Esophagus squamous epithelium (tissue), 5 donors: ENCODE measurements at places on chromosomes 7 and 10.

- DNase-seq: no peak
Observed at GRCh38 chr7:42914421-42915045, 2.7 kb upstream of the C7orf25 start.

GRCh38 chr7:128069373-128070364 lies 38.4 kb upstream of the LRRC4 start:
- DNase-seq: no peak

- DNase-seq: no peak
Observed at GRCh38 chr10:96967847-96968246, 135.7 kb downstream of the LCOR start.

GRCh38 chr10:83723080-83723479 lies 416.2 kb upstream of the GHITM start:
- DNase-seq: no peak

DNA sequence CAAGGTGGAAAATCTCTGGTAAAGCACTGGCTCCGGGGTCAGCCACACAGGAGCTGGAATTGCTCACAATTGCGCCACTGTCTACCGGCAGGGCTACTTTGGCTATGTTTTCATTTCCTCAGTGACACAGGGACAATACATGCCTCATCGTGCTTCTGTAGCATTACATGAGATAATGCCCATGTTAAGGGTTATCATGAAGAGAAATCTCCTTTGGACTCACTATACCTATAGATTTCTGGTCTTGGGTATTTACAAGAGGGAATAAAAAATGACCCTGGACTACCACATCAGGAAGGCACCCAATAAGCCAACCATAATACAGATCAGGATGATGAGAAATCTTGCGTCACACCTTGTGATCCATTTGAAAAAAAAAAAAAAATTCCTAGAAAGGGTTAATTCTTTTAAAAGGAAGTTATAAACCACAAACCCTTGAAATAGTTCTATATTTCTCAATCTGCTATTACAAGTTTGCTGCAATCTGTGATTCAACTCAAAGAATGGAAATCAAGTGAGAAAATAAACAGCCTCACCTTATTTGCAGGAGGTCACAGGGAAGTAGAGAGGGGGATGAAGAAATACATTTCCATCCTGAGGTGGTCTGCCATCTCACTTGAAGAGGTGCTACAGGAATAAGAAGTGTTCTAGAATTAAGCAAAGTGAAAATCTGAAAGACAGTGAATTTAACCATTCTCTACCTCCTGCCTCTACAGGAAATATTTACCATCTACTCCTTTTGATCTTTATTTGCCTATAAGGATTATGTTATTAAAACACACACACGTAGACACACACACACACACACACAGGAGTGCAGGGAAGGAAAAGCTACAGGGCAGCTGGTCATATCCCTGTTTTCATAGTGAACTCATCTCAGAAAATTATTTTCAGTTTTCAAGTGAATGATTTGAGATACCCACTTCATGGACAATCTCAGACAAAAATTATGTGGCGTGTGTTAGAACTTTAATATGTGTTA lies 231.3 kb upstream of the CELF2 start:
- DNase-seq: no peak

DNA sequence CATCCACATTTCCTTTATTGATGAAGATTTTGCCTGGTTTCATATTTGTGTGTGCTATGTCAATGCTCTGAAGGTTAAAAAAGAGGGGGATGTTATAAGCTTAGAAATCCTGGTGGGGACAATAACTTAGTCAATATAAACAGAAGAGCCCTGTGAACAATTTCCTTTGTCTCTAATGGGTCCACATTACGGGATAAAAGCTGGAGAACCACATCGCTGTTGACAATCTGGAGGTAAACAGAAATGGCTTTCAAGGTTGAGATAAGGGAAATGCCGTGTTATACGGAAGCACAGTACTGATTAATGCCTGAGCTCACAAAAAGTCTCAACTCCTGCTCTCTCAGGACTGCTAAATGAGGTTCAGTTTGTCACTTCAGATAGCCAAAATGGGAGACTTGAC lies 16.8 kb downstream of the ASAH2 start:
- DNase-seq: no peak

DNA sequence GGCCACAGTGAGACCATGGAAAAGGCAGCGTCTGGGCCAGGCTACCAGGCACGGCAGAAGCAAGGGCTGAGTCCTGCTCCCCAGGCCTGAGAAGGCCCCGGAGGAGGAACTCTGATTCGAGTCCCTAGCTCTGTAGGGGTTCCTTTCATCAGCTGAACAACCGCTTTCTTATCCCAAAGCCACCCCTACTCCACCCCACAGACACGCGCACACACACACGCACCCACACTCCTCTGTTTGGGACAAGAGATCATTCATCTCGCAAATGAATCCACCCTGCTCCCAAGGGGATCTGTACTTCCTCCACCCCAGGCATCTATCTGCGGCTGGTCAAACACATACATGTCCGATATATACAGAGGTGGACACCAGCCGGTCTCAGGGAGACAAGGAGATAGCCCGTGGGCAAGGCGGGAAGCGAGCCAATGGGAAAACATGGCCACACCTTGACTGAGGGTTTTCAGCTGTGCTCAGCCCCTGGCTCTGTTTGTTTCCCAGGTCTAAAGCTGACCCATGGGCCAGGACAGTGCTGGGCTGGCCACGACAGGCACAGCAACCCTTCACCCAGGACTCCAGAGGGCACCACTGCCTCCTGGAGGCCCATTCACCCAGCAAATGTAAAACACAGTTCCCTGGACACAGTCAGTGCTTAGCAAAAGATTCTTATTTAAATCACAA lies 7.3 kb downstream of the ZCCHC24 start:
- DNase-seq: no peak

- DNase-seq: no peak
Observed at GRCh38 chr7:155795401-155795800, 16.9 kb downstream of the SHH start.

- DNase-seq: no peak
Observed at GRCh38 chr7:158730383-158731346, 26.1 kb upstream of the NCAPG2 start.

DNA sequence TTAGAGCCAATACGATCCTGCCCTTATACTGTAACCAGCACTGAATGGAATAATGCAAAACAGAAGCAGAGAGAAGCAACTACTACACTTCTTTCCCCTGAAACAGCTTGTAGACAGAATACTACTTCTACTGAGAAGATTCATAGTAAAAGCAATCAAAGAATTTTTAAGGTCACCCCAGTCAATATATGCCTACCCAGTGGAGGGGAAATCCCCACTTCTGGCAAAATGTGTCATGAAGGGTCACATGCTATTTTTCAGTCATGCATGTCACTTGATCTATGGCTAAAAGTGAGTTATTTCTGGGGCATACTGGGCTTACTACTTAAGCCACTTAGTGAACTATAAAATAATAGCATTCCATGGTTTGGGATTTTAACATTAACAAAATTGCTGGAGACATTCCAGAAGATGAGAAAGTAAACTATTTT lies 25.6 kb downstream of the IRF5 start:
- DNase-seq: no peak

- DNase-seq: no peak
Observed at GRCh38 chr10:86871563-86872183, 85.7 kb downstream of the MMRN2 start.

- no peak for DNase-seq
Observed at GRCh38 chr10:71014021-71014805, 125.8 kb upstream of the PCBD1 start.

DNA sequence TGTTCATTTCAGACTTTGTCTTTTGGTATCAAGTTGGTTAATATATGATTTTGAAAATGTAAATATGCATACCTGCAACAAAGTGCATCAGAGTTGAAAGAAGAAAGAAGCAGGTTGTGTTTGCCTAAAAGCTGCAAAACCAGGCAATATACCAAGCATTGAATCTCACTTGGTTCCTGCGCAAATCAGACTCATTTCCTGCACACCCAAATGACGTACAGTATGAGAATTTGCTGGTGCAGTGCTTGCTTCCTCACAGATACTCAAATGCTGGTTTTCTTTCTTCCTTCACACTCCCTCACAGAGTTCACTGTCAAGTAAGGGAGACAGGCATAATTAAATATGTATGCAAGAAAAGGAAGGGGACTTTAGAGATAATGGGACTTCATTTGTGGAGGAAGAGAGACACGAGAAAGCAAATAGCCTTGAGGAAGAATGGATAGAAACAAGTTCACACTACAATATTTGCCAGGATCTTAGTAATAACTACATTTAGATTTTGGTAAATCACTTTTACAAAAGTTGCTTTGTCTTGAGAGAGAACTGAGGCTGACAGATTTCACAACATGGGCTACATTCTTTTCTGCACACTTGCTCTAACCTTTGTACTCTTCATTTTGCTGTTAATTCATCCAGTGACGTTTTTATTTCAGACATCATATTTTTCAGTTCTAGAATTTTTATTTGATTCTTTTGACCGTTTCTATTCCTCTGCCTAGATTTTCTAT lies 56.9 kb upstream of the AOAH start:
- no peak for DNase-seq

DNA sequence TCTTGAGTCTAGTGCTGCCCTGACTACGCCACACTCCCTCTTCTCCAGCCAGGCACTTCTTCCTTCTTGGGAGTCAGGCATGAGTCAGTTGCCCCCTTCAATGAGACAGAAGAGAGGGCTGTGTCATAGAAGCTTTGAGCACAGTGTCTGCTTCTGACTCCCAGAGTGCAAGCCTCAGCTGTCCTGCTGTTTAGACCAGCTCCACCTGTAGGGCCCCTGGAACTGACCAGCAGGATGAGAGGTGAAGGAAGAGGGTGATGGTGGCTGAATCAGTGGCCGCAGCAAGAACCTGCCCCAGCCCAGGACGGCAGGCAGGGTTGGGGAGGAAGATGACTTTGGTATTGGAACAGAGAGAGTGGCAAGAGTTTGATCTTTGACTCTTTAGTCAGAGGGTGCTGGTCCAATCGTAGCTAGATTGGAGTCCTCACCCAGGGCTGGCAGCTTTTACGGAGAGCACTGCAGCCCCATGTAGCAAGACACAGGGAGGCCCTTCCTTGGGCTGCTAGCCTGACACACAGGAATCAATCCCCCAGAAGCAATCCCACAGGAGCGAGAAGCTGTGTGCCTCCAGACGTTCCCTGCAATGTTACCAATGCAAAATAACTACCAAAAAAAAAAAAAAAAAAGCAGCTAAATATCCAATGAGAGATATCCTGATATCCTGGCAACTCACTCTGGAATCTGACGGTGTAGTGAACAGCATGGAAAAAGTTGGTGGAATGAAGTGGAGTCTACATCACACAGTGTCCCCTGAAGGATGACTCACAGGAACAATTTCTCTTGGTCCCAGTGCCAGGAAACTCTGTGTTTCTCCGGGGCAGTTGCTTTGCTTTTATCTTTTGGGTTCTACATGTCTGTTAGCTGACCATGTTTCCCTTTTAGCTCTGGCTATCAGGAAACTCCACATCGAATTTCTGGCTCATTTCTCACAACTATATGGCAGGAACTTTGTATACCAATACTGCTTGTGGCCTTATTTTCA lies 6.9 kb downstream of the C10orf62 start:
- DNase-seq: no peak

DNA sequence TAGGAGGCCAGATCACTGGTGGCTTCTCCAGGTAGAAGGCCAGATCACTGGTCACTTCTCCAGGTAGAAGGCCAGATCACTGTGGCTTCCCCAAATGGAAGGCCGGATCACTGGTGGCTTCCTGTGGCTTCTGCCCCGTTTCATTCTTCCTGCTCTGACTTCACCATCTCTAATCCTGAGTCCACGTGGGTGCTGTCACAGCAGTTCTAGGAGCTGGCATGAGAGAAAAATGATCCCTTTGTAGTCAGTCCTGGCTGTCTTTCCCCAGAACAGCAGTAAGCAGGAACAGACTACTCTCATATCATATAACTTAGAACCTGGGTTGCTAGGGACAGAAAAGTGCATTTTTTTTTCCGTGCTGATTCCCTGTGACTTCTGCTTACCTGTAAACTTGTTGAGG lies 90.9 kb downstream of the ACTR3B start:
- no peak for DNase-seq

DNA sequence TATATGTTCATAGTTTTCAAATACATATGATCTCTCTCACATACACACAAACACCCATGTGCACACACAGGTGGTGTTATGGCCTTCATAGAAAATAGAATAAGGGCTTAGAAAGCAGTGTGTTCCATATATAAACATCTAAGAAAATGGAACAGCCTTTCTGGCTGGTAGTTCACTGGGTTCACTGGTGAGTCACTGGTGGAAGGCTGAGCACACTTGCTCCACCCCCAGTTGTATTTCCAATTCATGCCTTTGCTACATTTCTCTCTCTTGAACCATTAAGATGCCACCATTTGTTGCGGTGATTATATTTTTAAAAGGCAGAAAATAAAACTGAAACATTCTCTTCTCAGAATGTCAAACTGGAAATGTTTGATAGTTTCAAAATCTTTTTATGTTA lies 252.1 kb downstream of the GLI3 start:
- DNase-seq: no peak

GRCh38 chr10:89158446-89158845 lies 48.7 kb downstream of the CH25H start:
- no peak for DNase-seq

GRCh38 chr7:28926871-28927597 lies 31.1 kb downstream of the TRIL start:
- peak; percentile 14 for DNase-seq

- DNase-seq: no peak
Observed at GRCh38 chr7:108662783-108663362, 93.2 kb downstream of the DNAJB9 start.

- no peak for DNase-seq
Observed at GRCh38 chr7:24455813-24456525, 117.3 kb upstream of the PALS2 start.

DNA sequence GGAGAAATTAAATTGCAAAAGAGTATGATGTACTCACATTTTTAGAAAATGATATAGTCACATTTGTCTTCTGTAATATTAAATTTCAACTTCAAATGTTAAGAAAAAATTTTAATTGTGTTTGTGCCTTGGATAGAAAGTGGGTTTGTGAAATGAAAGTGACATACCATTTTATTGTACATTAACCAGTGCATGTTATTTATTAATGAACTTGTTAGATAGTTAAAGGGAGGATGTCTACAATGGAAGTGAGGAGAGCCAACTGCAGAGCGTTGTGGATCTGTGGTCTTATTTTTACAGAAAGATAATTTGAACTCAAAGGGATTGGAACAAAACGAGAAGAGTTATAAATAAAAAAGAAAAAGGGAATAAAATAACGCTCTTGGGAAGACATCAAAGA lies 291.7 kb downstream of the ARL4A start:
- no peak for DNase-seq

DNA sequence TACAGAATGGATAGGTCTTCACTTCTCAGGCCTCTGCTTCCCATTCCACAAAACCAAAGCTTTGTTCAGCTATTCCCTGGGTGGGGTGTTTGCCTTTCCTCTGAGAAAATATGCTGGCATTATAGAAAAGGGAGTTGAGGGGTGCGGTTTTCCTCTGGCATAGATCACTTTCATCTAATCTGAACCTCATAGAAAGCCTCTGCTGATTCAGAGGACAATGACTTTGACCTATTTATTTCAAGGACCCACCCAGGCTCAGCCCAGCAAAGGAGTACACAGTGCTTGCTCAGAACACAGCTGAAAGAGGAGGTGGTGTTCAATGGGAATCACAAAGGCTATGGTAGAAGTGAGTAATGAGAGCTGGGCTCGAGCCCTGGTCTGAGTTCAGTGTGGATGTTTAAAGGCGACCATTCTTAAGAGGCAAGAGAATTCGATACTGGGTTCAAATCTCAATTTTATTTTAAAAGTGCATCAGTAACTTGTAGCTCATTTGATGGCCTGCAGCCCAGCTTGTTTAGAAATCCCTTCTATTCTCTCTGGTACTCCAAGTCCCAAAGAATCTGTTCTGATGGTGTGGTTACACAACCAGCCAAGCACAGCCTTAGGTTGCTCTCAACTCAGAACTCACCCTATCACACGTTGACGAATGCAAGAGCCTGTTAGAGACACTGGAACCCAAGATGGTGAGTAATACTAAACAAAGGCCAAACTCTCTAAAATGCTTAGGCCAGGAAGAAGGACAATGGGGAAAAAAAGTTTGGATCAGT lies 1012.8 kb downstream of the LRMDA start:
- DNase-seq: no peak
